ENCODE measurements at places on chromosomes 7 and 10.

GRCh38 chr10:34854147-34854601, 39.1 kb upstream of the PARD3 start:
- DNase-seq, result peak; percentile 60

GRCh38 chr10:131817866-131818509, 82.8 kb upstream of the PPP2R2D start:
- no peak for DNase-seq

- DNase-seq, result peak; percentile 7
Observed at GRCh38 chr10:11270135-11270857, 252.6 kb downstream of the CELF2 start.

DNA sequence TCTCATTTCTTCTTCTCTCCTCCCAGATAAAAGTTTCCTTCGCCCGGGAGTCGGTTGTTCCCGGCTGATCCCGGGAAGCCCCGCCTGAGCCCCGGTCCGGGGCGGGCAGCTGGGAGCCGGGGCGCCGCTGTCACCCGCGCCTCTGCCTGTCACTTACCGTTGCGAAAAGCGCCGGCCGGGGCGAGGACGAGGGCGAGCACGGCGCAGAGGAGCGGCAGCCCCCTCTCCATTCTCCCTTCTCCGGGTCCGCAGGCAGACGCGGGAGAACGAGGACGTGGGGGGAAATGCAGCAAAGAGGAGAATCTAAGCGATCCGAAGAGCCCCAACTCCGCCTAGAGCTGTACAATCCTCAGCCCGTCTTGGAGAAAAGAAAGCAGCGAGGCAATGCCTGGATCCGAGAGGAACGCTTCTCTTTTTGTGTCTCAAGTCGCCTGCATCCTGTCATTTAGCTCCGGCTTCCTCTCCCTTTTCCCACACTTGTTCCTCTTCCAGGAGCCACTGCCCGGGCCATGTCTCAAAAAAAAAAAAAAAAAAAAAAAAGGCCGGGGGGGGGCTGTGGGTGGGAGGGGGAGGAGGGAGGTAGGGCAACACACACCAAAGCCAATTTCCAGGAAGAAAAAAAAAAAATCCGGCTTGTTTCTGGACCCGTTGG, at the start of gene NRP1:
NRP1 (minus strand) TSS at position 515 of the 652 bp plus-strand sequence; CDS start at position 230, 285 bp downstream.
- DNase-seq, result no peak

DNA sequence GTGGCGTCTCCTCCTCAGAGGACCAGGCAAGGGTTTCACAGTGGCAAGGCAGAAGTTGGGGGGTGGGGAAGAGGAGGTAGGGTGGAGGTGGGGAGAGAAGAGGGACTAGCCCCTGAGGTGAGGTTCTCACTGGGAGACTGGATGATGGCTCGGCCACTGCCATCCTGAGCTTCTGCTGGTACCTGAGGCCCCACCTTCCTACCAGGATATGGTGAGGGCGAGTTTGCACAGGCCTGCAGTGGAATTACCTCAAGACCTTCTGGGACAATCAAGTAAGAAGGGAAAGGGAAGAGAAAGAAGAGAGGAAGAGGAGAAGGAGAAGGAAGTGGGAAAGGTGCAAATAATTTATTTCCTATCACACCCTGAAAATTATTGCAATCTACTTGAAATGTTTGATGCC, 111.8 kb upstream of the GDF10 start:
- DNase-seq, result no peak

DNA sequence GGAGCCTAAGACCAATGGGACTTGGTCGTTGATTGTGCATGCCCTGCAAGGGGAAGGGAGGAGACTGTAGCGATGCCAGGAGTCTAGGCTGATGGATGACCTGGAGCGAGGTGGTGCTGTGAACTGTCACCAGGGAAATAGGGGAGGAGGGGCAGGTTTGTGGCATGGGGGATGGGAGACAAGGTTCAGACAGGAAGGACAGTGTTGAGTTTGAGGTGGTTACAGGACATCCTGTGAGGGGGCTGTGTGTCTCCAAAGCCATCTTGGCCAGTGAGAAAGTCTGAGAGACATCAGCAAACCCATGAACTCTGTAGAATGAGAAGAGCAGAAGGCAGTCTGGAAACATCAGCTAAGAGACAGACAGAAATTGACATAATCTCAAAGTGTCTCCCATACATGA, 38.5 kb upstream of the KDM7A start:
- DNase-seq, result no peak

- DNase-seq, result no peak
Observed at GRCh38 chr10:113945687-113946085, 91.2 kb downstream of the NHLRC2 start.

DNA sequence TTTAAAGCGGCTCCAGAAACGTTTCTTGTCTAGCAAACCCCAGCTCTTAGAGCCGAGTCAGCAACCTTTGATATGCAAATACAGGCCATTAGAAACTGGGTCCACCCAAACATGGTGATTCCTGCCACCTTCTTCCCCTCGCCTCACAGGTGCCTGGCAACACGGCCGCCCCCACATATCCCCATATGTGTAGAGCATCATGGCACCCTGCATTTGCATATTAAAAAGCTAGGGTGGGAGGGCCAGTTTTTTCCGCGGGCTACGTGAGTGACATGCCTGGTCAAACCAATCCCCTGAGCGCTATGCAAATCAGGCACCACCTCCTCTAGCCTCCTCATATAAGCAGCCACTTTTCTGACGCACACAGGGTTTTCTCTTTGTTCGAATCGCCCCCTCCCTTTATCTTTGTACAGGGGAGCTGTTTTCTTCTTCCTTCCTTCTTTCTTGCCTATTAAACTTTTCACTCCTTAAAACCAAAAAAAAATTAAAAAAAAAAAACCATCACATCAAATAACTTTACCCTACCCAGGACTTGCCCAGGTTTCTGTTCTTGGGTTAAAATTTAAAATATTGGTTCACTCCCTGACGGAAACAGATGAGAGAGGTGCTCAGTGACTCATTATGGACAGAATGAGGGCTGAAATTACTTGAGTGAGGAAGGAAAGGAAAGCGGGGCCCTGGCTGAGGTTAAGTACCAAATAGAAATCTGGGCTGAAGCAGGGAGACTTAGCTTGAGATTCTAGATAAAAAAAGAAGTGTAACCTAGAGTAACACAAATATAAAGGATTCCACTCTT, 59.8 kb downstream of the COA1 start:
- no peak for DNase-seq

- DNase-seq, result no peak
Observed at GRCh38 chr10:10346390-10347150, 671.1 kb upstream of the CELF2 start.

GRCh38 chr7:116101704-116102103, 71.1 kb upstream of the TFEC start:
- peak; percentile 32 for DNase-seq

GRCh38 chr10:132164761-132165278, 21.9 kb upstream of the DPYSL4 start:
- DNase-seq, result peak; percentile 15

GRCh38 chr10:24816868-24817396, 93.2 kb upstream of the ARHGAP21 start:
- no peak for DNase-seq

GRCh38 chr7:126411821-126412383, 840.8 kb downstream of the GRM8 start:
- DNase-seq, result no peak

GRCh38 chr7:1156782-1157535, 3.0 kb downstream of the ZFAND2A start:
- DNase-seq, result peak; percentile 23

GRCh38 chr7:148598351-148598750, 7.8 kb downstream of the C7orf33 start:
- DNase-seq, result no peak

DNA sequence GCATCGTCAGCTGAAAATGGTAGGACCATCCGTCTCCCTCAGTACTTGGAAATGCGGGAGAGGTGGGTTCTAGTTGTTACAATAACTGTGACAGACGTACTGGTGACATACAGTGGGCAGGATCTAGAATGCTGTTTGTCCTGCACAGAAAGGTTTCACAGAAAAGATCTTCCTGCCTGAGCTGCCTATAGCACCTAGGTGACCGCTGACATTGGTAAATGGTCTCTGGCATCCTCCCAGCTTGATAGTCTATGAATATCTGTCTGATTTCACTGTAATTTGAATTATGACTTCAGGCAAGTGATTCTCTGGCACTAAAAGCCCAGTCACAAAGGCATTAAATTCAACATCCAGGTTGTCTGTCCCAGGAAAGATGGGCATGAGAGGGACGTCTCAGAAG, 38.2 kb upstream of the CCDC3 start:
- DNase-seq, result no peak

DNA sequence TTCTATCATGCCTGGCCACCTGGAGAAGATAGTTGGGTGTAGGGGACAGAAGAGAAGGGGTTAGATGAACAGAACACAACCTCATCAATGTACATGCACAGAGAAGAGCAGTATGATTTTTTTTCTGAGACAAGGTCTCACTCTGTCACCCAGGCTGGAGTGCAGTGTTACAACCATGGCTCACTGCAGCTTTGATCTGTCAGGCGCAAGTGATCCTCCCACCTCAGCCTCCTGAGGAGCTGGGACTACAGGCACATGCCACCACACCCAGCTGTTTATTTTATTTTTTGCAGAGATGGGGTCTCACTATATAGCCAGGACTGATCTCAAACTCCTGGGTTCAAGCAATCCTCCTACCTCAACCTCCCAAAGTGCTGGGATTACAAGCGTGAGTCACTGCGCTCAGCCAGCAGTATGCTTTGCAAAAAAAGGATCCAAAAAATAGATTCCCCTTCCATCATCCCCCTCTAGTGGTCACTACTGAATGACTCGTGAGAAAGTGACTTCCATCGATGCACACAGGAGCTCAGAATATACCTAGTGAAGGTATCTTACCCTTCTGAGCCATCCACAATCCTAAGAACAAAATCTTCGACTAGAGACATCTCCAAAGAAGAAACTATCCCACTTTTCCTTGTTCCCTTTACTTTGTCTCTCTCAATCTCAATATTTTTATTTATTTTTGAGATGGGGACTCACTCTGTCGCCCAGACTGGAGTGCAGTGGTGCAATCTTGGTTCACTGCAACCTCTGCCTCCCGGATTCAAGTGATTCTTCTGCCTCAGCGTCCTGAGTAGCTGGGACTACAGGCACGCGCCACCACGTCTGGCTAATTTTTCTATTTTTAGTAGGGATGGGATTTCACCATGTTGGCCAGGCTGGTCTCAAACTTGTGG, 21.0 kb downstream of the ZCWPW1 start:
- peak; percentile 73 for DNase-seq

GRCh38 chr7:55128693-55129394, 110.0 kb downstream of the EGFR start:
- peak; percentile 39 for DNase-seq

GRCh38 chr7:29723599-29723998, 82.7 kb upstream of the WIPF3 start:
- peak; percentile 8 for DNase-seq

Measured in HFFc6 (cell line).